ENCODE measurements at places on chromosomes 3 and 15. TPM values are rescaled to one million over a fixed set of nuclear protein-coding genes. Genes with fewer than 3 reads are reported as not detected.

The HHLA2 gene
- not detected for total RNA-seq

The MAGI1 gene
- 10.6 TPM for total RNA-seq

The ZNF662 gene
- total RNA-seq, result 1.7 TPM

The SLC27A2 gene
- not detected for total RNA-seq

The GRM2 gene
- total RNA-seq, result 0.12 TPM

The APOD gene
- 0.13 TPM for total RNA-seq

The KIF23 gene
- 23.3 TPM for total RNA-seq

The FOXL2NB gene
- not detected for total RNA-seq

The CAND2 gene
- total RNA-seq, result 4.1 TPM
